ENCODE measurements at places on chromosomes 12 and 14.

DNA sequence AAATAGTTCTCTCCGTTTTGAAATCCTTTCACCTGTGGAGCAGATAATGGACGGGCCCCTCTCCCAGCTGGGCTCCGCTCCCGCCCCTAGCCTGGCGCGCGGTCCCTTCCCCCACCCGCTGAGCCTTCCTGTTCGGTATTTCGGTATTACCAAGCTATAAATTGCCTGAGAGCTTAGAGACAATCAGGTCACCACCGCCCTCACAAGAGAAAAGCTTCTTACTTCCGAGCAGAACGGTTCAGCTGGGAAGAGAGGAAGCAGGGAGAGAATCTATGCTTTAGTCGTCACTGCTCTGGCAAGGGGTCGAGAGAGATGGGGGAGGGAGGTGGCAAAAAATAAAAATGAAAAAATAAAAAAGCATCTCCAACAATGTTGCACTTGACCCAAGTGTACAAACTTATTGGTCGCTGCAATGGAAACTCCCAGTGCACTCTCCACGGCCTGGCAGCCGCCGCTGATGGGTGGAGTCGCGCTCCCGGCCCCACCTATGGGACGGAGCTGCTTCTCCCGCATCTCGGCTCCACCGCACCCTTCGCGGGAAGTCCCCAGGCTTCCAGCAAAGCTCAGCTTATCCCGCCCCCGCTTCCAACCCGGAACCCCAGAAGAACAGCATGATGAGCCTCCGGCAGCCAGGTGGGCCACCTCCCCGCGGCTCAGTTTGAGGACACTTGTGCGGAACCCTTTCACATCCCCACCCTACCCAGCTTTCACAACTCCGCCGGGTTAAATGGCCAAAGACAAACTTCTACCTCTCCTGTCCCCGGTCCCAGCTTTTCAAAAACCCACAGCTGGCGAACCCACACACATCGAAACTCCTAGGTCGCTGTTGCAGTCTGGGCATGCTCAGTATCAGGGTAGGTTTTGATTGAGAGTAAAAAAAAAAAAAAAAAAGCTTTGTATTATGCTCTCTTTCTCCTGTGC is 832 bp upstream of the SYT1 start:
- DNase-seq, result peak; percentile 59

- DNase-seq, result peak; percentile 99
These were observed 81.1 kb downstream of the PELI2 start for GRCh38 chr14:56199095-56199981.

DNA sequence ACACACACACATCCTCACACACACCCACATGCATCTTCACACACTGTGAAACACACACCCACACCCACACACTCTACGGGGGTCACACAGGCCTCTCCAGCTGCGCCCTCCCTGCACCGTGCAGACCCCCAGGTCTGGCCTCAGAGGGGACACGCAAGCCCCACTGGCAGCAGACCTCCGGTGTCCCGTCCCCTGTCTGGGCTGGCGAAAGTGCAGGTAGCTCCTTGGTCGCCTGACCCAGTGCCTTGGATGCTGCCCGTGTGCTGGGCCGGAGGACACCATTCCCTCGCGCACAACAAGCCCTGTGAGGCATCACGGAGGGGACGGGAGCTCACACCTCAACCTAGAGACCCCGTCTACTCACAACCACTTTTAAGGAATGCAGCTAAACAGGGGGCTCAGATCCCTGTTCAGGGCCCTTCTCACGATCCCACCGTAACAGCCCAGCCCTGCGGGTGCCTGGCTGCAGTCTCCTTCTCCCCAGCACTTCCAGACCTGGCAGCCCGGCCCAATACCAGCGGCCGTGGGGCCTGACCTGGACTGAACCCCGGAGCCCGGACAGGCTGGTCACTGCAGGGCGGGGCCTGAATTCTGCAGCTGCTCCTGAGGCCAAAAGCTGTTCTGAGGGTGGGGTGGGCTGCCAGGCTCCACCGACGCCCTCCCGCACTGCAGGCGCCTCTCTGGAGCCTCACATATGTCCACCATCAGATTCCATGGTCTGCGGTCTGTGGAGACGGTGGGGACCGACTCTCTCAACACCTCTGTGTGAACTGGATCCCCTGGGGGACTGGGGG is 42.1 kb upstream of the FZD10 start:
- DNase-seq, result no peak

DNA sequence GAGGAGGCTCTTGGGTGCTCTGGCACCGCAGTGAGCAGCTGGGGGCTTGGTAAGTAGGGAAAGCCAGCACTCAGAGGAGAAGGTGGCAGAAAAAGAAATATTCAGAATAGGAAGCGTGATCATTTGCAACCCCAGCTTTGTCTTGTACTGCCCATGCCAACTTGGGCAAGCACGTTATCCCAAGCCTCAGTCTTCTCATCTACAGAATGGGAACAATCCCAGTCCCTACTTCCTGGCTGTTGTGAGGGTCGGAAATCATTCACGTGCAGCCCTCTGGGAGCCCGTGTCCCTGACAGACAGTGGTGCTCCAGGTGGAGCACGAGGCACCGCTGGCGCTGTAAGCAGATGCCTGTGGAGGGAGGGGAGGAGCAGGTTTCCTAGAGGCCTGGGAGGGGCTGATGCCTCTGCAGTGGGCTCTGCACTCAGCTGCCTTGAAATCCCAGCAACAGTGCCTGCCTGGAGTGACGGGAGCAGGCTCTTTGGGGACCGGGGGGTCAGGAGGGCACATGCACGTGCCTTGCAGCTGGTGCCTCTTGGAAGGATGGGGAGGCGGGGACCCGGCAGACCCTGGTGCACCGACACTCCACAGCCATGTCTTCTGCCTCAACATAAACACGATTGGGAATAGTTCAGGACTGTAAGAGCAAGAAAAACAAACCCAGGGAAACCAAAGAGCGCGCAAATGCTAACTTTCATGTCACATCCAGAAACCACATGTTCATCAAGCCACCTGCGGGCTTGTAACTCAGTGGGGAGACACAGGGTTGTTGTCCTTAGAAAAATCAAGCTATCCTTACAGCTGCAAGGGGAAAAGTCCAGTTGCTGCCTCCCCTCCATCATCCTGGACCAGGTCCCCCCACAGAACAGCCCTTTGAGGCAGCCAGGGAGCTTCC is 86.5 kb upstream of the DIO3 start:
- no peak for DNase-seq

GRCh38 chr12:21353948-21354347 is 18.8 kb upstream of the IAPP start:
- DNase-seq, result no peak

DNA sequence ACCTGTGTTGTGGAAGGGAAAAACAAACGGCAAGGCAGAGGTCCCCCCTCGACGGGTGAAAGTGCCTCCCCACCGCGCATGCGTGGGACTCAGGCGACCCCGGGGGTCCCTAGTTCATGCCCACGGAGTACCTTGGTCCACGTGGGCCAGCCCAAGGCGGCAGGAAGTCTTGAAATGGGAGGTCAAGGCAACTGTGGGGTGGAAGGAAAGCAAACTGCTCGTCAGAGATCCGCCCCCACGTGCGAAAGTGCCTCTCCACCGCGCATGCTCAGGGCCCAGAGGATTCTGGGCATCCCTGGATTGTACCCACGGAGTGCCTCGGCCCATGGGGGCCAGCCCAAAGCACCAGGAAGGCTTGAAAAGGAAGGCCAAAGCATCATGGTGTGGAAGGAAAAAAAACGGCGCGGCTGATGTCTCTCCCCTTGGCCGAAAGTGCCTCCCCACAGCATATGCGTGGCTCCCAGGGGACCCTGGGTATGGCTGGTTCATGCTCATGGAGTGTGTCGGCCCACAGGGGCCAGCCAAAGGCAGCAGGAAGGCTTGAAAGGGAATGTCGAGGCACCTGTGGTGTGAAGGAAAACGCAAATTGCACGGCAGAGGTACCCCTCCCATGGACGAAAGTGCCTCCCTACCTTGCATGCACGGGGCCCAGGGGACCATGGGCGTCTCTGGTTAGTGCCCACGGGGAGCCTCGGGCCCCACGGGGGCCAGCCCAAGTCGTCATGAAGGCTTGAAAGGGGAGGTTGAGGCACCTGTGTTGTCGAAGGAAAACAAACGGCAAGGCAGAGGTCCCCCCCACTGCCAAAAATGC is 369.7 kb downstream of the ALG10 start:
- DNase-seq, result no peak

- no peak for DNase-seq
These were observed 135.4 kb upstream of the TRHDE start for GRCh38 chr12:72136792-72137191.

DNA sequence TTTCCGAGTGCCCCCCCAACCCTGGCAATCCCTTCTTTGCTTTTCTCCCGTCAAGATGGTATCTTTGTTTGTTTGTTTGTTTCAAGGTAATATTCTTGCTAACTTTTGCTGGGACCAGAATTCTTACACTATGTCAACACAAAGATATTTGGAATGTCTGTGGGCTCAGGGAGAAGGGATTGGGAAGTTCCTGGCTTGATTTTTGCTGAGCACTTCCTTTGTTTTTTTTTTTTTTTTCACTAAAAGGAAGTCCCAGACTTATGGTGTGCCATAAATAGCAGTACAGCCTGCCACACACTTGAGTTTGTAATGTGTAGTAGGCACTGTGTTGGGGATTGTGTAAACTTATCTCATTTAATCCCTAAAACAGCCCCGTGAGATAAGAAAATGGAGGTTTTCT is 11.2 kb upstream of the RNU6-7 start:
- DNase-seq, result peak; percentile 31
